ENCODE measurements at places on chromosomes 11 and 22.

GRCh38 chr22:43883012-43883661 lies 8.7 kb downstream of the PNPLA5 start:
- H3K36me3 ChIP-seq = no peaks in the 10 kb centered on the region
- H3K4me1 ChIP-seq = no peaks in the 10 kb centered on the region
- no peak overlapping the region for H3K27ac ChIP-seq
- no peaks in the 10 kb centered on the region for H3K27me3 ChIP-seq

- no peak for DNase-seq
- no peaks in the 10 kb centered on the region for H3K4me1 ChIP-seq
Measured at GRCh38 chr11:113839842-113840241, 35.5 kb downstream of the USP28 start.

- DNase-seq = no peak
- no peak overlapping the region for H3K4me3 ChIP-seq
- H3K27ac ChIP-seq = no peak overlapping the region
- no peaks in the 10 kb centered on the region for H3K27me3 ChIP-seq
- no peaks in the 10 kb centered on the region for H3K4me1 ChIP-seq
Measured at GRCh38 chr11:110990311-110990710, 255.2 kb upstream of the POU2AF2 start.

- peaks cover 21% of the 10 kb centered on the region for H3K4me1 ChIP-seq
- DNase-seq = no peak
- H3K4me3 ChIP-seq = no peak overlapping the region
- H3K36me3 ChIP-seq = peaks cover 9% of the 10 kb centered on the region
Measured at GRCh38 chr22:38170469-38170868, 11.2 kb downstream of the PLA2G6 start.

DNA sequence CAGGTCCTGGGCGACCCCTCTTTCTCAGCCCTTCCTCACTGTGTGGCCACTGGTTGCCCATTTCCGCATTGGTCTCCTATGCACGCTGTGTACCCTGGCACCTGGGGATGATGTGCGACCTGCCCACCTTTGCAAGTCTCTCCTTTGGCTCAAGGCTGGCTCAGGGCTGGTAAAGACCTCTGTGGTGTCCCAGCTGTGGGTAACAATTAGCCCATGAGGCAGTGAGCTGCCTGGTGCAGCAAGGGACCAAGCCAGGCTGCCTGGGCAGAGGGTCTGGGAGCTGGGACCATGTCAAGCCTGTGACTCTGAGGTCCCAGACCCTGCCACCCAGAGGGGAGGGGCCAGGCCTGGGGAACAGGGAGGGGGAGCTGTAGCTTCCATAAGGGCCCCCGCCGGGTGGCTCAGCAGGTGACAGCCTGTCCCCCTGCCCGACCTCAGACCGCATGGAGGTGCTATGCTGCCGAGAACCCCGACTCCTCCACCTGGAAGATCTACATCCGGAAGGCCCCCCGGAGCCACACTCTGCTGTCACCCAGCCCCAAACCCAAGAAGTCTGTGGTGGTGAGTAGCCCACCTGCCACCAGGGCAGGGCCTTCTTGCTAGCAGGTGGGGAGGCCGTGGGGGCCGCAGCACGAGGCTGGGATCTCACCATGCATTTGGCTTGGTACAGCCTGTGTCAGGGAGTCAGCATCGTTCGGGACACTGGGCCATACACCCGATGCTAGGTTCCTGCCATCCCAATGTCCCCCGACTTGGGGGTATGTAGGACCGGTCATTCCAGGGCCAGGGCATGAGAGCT lies 112.5 kb downstream of the KCNQ1OT1 start:
- no peaks in the 10 kb centered on the region for H3K36me3 ChIP-seq
- no peak overlapping the region for H3K27ac ChIP-seq
- H3K4me1 ChIP-seq = no peaks in the 10 kb centered on the region
- no peaks in the 10 kb centered on the region for H3K27me3 ChIP-seq

GRCh38 chr11:28384418-28384817 lies 276.2 kb downstream of the METTL15 start:
- H3K4me3 ChIP-seq = no peak overlapping the region
- DNase-seq = no peak
- no peaks in the 10 kb centered on the region for H3K36me3 ChIP-seq
- no peak overlapping the region for H3K27ac ChIP-seq
- no peaks in the 10 kb centered on the region for H3K27me3 ChIP-seq

DNA sequence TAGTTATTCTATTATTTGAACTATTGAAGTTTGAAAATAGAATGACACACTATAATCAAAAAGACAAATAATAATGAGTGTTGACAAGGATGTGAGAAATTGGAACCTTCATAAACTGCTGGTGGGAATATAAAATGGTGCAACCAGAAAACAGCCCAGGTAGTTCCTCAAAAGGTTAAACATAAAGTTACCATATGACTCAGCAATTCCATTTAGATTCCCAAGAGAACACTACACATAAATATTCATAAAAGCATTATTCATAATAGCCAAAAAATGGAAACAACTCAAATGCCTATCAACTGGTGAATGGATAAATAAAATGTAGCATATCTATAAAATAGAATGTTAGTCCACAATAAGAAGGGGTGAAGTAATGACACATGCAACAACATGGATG lies 21.7 kb downstream of the CCDC73 start:
- H3K36me3 ChIP-seq = no peaks in the 10 kb centered on the region
- H3K4me3 ChIP-seq = no peak overlapping the region
- H3K27me3 ChIP-seq = no peaks in the 10 kb centered on the region
- no peak for DNase-seq
- H3K27ac ChIP-seq = no peak overlapping the region
- no peaks in the 10 kb centered on the region for H3K4me1 ChIP-seq

- no peaks in the 10 kb centered on the region for H3K4me1 ChIP-seq
- H3K27ac ChIP-seq = no peak overlapping the region
- H3K36me3 ChIP-seq = no peaks in the 10 kb centered on the region
Measured at GRCh38 chr22:30129636-30130035, 49.4 kb downstream of the HORMAD2 start.

DNA sequence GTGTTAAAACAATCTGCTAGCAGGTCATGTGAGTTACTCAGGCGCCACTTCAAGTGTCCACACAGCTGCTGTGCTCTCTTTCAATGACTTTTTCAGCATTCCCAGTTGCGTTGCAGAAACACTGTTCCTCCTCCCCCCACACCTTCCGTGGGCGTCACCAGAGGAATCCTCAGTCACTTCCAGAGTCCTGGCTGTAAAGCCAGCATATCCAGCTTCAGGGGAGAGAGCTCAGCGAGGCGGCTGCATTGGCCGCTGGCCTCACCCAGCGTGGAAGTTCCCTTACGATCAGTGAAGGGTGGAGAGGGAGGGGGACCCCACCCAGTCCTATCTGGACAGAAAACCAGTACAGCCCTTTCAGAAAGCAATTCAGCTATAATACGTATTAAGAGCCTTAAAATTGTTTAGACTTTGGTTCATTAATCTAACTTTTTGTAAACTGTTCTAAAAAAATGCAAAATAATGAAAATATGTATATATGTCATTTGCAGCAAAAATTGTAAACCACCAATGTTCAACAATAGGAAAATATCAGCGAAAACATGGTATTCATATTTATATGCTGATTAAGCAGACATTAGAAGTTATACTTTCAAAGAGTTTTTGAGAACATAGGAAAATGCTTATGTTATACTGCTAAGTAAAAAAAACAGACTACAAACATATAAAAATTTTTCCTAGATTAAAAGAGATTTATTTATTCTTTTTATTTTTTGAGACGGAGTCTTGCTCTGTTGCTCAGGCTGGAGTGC lies 2.8 kb upstream of the ANO9 start:
- H3K4me3 ChIP-seq = no peak overlapping the region
- peaks cover 31% of the 10 kb centered on the region for H3K4me1 ChIP-seq
- no peak overlapping the region for H3K27ac ChIP-seq
- H3K36me3 ChIP-seq = no peaks in the 10 kb centered on the region
- no peaks in the 10 kb centered on the region for H3K27me3 ChIP-seq

DNA sequence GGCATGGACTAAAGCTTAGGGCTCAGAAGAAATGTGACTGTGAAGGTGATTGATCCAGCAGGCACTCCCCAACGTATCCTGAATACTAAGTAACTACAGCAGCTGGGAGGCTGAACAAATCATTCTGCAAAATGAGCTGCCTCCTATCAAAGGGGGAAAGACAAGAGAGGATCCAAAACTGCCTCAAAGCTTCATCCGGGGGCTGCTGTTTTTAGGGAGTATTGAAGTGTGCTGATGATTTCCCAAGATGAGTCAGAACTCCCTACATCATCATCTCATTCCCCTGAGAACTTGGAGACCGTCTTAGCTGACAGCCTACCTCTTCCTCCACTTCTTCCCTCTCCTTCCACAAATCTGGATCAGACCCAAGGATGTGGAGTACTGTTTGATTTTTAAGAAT lies 108.4 kb upstream of the GRAMD1B start:
- no peak for DNase-seq
- no peaks in the 10 kb centered on the region for H3K27me3 ChIP-seq

GRCh38 chr11:78551066-78551465 lies 23.6 kb downstream of the NARS2 start:
- no peaks in the 10 kb centered on the region for H3K36me3 ChIP-seq
- H3K27ac ChIP-seq = no peak overlapping the region
- no peaks in the 10 kb centered on the region for H3K27me3 ChIP-seq
- H3K4me1 ChIP-seq = no peaks in the 10 kb centered on the region
- no peak for DNase-seq

DNA sequence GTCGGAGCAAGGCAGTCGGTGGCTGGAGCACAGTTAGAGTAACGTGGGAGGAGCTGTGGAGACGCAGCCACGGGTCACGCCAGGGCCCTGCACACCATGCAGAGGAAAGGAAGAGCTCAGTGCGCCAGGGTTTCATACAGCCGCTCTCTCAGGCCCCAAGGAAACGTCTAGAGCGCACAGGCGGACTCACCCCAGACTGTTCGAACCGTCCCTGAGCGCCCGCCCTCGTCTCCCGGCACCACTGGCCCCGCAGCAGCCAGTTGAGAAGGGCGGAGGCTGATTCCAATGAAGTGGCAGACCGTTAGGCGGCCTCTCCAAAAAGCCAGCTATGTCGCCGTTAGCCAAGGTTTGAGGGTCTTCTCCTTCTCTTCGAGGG lies 483 bp upstream of the HYLS1 start:
- H3K4me1 ChIP-seq = peaks cover 11% of the 10 kb centered on the region
- no peaks in the 10 kb centered on the region for H3K27me3 ChIP-seq
- H3K4me3 ChIP-seq = peak overlapping the region; percentile 79
- DNase-seq = peak; percentile 40
- H3K36me3 ChIP-seq = no peaks in the 10 kb centered on the region
- H3K27ac ChIP-seq = peak overlapping the region; percentile 72

DNA sequence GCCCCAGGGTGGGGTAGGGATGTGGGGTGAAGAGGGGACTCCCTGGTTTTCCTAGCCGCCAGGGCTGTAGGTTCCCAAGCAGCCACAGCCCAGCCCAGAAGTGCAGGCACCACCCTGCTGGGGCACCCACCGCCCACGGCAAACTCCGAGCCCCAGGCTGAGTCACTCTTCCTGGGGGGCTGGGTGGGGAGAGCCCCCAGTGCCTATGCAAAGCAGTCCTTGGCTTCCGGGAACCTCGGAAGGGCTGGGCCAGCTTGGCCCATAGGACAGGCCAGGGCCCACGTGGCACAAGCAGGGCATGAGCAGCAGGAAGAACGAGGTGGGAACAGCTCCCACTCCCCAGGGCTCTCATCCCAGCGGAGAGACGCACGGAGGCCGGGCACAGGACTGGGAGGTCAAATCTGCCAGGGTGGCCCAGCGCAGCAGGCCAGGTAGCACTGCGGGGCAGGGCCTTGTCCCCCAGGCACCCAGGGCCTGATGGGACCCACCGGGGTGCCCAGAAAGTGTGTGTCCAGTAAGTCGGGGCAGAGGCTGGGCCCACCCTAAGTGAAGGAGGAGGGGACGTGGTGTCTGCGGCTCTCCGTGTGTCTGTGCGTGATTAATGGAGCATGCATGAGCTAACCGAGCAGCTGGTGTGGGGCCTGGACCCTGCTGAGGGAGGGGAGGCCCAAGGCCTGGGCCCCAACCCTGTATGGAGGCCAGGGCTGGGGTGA lies 4.6 kb upstream of the IL17REL start:
- no peak overlapping the region for H3K27ac ChIP-seq
- no peak for DNase-seq
- no peak overlapping the region for H3K4me3 ChIP-seq
- H3K36me3 ChIP-seq = no peaks in the 10 kb centered on the region
- no peaks in the 10 kb centered on the region for H3K27me3 ChIP-seq
- peaks cover 43% of the 10 kb centered on the region for H3K4me1 ChIP-seq

- no peaks in the 10 kb centered on the region for H3K27me3 ChIP-seq
- DNase-seq = no peak
- H3K4me1 ChIP-seq = no peaks in the 10 kb centered on the region
- no peaks in the 10 kb centered on the region for H3K36me3 ChIP-seq
Measured at GRCh38 chr11:58178444-58178843, 10.4 kb upstream of the OR9Q2 start.

Data from CD8-positive, alpha-beta memory T cell (primary cell).